ENCODE measurements at places on chromosomes 1 and 21. TPM values are rescaled to one million over a fixed set of nuclear protein-coding genes. Genes with fewer than 3 reads are reported as not detected.

Gene VHLL
- total RNA-seq: not detected

Gene LCE3E
- total RNA-seq: not detected

Gene SFN
- total RNA-seq: 2.7 TPM

Gene ADGRB2
- total RNA-seq: 8.2 TPM

Gene NUDT4B
- total RNA-seq: 29.7 TPM

Gene RGS1
- total RNA-seq: under 0.01 TPM

Gene RIMKLA
- total RNA-seq: 0.28 TPM

Gene MPL
- not detected for total RNA-seq

Gene TGFB2
- 20.9 TPM for total RNA-seq

Measured in regular cardiac myocyte (primary cell).